ENCODE measurements at places on chromosomes 2 and 18. TPM values are rescaled to one million over a fixed set of nuclear protein-coding genes. Genes with fewer than 3 reads are reported as not detected.

DSC3 gene
- total RNA-seq = 1.8 TPM

MYOM1 gene
- 0.25 TPM for total RNA-seq

CD302 gene
- total RNA-seq = 2.5 TPM

EPHA4 gene
- 0.53 TPM for total RNA-seq

CYP26B1 gene
- 14.5 TPM for total RNA-seq

BOK gene
- total RNA-seq = 37.5 TPM

CXCR4 gene
- total RNA-seq = 0.65 TPM

XIRP2 gene
- total RNA-seq = not detected

DNAH6 gene
- 0.11 TPM for total RNA-seq

AMER3 gene
- total RNA-seq = not detected

SGPP2 gene
- total RNA-seq = 0.33 TPM

GALR1 gene
- total RNA-seq = not detected

NETO1 gene
- total RNA-seq = not detected

INHA gene
- 0.51 TPM for total RNA-seq

MSTN gene
- total RNA-seq = not detected

CHRND gene
- not detected for total RNA-seq

ATOH8 gene
- total RNA-seq = 7.1 TPM

LCT gene
- total RNA-seq = 0.03 TPM

HRH4 gene
- total RNA-seq = 0.02 TPM

VSNL1 gene
- not detected for total RNA-seq

DYNAP gene
- total RNA-seq = not detected

ICA1L gene
- 2.1 TPM for total RNA-seq

QPCT gene
- 17.2 TPM for total RNA-seq

ANXA4 gene
- total RNA-seq = 349 TPM

GPAT2 gene
- not detected for total RNA-seq

IGFBP5 gene
- total RNA-seq = 0.14 TPM

HOXD9 gene
- 1.7 TPM for total RNA-seq

SCYGR1 gene
- not detected for total RNA-seq

MAB21L4 gene
- total RNA-seq = not detected

FMNL2 gene
- total RNA-seq = 16.3 TPM

CFC1 gene
- total RNA-seq = not detected

SAG gene
- total RNA-seq = not detected

UGT1A3 gene
- 0.13 TPM for total RNA-seq

FBLN7 gene
- 0.59 TPM for total RNA-seq

CACNB4 gene
- 0.32 TPM for total RNA-seq

CMPK2 gene
- 1.3 TPM for total RNA-seq

REG1B gene
- total RNA-seq = not detected

PFN4 gene
- 1.5 TPM for total RNA-seq

FTCDNL1 gene
- 1.8 TPM for total RNA-seq

CDK15 gene
- total RNA-seq = not detected

IL1RL1 gene
- 1.1 TPM for total RNA-seq

RAB6D gene
- total RNA-seq = not detected

TUBA4B gene
- total RNA-seq = 0.26 TPM

SERPINB13 gene
- total RNA-seq = not detected

C1GALT1C1L gene
- total RNA-seq = 2.5 TPM

All from A549 treated with RU486 at 1 μM for 4 hours (cell line).